Activated CD4-positive, alpha-beta T cell treated with anti-CD3 and anti-CD28 coated beads, Interleukin-2, amount 10 ng/mL, durations not matched to agents 24 days and 14 days (primary cell): ENCODE measurements at places on chromosomes 6 and 20. TPM values are rescaled to one million over a fixed set of nuclear protein-coding genes. Genes with fewer than 3 reads are reported as not detected.
A peak's percentile ranks its signal among the peaks of the same experiment; 100 is the strongest.

Gene PTPN1
- 61.4 and 62.9 TPM in 2 replicates for total RNA-seq

DNA sequence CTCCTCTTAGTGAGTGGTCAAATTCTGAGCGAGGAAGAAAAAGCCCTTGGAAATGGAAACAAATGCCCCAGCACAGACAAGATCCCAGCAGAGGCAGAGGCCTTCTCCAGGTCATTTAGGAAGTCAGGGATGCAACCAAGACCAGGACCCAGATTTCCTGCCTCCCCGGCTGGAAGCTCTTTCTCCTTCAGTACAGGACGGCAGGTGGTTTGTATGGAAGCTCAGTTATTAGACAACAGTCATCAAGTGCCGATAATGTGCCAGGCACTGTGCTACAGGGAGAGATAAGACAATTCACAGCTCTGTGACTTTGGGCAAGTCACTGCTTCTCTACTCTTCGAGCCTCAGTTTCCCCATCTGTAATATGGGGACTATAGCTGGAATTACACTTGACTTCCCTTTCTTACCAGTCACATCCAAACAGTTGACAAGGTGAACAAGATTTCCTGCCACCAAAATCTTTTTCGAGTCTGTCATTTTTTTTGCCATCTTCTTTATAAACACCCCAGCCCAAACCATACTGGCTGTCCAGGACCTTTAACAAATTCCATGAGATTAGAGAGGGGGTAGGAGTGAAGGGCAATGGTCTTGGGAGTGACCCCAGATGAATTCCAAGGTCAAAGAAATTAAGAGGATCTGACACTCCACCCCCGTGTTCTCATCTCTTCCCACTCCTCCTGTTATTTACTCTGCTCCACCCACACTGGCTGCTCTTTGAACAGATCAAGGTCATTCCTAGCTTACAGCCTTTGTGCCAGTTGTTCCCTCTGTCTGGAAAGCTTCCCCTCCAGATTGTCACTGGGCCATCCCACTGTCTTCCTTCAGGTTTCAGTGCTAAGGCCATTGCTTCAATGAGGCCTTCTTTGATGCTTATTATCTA, 6.0 kb downstream of the MMP9 start:
- H3K36me3 ChIP-seq = peaks cover 2% of the 10 kb centered on the region
- H3K27ac ChIP-seq = no peak overlapping the region
- peak overlapping the region; percentile 61 for H3K4me3 ChIP-seq
- DNase-seq = no peak

Gene REPS1
- 65.8 and 70.1 TPM in 2 replicates for total RNA-seq

Gene GNMT
- 0.24 and 0.70 TPM in 2 replicates for total RNA-seq

- H3K4me1 ChIP-seq = peaks cover 2% of the 10 kb centered on the region
- no peak overlapping the region for H3K27ac ChIP-seq
- no peaks in the 10 kb centered on the region for H3K36me3 ChIP-seq
- peak; percentile 51 for DNase-seq
Measured at GRCh38 chr6:40349901-40350746, 237.0 kb downstream of the LRFN2 start.
